ENCODE measurements at places on chromosomes 7 and 10.

- DNase-seq: no peak
These were observed 40.3 kb downstream of the RSU1 start for GRCh38 chr10:16776896-16777295.

- no peak for DNase-seq
These were observed 339.0 kb downstream of the RNLS start for GRCh38 chr10:88243836-88244730.

DNA sequence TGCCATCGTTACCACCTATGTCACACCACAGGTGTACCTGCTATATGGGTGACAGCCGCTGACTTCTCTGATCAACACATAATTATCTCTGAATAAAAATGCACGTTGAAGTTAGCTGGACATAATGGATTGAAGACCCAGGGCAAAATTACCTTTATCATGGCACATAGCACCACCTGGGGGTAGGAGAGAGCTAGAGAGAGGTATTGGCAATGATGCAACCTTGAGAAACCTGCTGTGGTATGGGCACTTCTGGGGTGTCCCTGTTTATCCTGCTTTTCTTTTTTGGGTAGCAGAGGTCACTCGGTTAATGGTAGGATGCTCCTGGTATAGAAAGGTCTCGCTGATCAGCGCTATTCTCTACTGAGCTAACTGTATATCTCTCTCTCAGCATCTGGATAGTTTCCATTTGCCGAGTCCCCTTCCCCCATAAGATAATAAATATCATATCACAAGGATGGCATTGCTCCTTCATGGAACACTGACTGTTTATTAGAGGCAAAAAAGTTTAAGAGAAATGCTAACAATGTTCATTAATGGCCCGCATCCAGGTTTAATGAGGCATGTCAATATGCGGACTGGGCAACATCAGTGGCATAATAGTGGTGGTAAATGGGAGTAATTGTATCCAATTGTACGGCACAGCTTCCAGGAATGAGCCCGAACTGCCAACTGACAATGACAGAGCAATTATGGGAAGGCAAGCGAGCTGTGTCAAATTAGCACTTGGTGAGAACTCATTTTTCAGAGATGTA lies 323.1 kb downstream of the TFEC start:
- no peak for DNase-seq

- DNase-seq: no peak
These were observed 28.3 kb downstream of the DRGX start for GRCh38 chr10:49367600-49367999.

GRCh38 chr7:93563584-93563983 lies 10.9 kb downstream of the CALCR start:
- DNase-seq: no peak

DNA sequence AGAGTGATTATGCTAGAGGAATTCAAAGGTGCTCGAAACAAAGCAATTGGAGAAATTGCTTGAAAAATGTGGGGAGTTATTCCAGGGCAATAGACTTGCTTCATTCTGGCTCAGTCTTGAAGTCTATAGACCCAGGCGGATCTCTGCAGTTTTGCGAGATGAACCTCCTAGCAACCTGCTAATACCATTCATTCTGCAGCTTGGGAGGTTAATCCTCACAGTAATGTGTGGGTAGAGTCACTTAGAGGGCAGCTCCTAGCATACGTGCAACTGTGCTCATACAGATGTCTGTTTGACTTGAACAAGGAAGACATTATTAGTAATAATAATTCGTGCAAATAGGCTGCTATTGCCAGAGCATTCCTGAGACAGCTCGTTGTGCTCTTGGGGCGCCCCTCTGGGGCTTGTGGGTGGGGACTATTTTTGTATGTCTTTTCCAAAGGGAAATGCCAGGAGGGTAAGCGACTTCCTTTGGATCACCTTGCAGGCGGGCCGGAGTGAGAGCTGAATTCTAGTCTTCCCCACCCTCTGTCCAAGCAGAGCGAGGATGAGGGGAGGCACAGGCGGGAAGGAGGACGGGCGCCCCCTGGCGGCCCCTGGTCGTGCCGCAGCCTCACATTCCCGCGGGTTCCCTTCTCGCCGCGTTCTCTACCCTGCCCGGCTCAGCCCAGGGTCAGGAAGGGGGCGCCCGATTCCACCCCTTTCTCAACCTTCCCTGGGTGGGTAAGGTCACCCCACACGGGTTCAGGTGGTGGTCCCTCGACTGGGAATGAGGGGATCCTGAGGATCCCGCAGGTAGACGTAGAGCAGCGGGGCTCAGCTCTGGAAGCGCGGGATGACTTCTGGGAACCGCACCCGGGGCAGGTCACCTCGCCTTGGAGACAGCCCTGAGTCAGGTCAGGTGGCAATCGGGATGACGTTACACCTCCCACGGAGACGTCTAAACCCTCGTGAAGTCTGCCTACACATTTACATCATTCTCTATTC lies 241.5 kb downstream of the PHTF2 start:
- peak; percentile 19 for DNase-seq

- DNase-seq: no peak
These were observed 2.5 kb downstream of the PSAP start for GRCh38 chr10:71848325-71849275.

DNA sequence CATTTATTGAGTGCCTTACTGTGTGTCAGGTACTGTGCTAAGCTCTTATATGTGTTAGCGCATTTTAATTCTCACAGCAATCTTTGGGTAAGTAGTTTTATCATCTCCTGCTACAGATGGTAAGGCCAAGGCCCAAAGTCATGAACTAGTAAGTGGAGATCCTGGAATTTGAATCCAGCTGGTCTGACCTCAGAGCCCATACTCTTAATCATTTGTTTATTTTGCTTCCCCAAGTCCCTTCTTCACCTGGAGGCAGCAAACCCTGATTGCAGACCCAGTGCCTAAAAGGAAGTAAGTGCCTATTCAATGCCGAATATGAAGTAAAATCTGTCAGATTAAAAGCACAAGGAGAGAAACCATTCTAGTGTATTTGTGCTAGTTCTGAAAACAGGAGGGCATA lies 182.9 kb upstream of the TCF7L2 start:
- no peak for DNase-seq

- no peak for DNase-seq
These were observed 28.3 kb upstream of the FRMD4A start for GRCh38 chr10:14358886-14359573.

GRCh38 chr10:78467496-78468106 lies 433.9 kb downstream of the RPS24 start:
- no peak for DNase-seq

- DNase-seq: no peak
These were observed 37.8 kb upstream of the GARS1 start for GRCh38 chr7:30556840-30557239.

- no peak for DNase-seq
These were observed 15.3 kb upstream of the PWWP2B start for GRCh38 chr10:132381741-132382140.
